ENCODE measurements at places on chromosomes 6 and 20.

- DNase-seq, result no peak
Observed at GRCh38 chr6:123962508-123962907, 158.8 kb downstream of the NKAIN2 start.

DNA sequence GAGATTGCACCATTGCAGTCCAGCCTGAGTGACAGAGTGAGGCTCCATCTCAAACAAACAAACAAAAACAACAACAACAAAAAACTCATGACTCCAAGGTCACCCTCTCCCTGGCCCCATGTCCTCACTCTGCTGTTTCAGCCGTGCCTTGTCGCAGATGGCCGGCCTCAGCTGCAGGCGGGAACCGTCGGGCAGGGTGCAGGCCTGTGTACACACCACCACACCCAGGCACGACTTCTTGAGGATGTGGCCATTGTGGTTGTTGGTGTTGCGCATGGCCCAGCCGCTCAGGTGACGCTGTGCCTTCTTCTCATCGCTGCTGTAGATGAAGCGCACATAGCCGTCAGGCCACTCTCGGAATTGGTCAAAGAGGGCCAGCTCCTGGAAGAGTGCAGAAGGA, 4.8 kb downstream of the GCM2 start:
- no peak for DNase-seq

DNA sequence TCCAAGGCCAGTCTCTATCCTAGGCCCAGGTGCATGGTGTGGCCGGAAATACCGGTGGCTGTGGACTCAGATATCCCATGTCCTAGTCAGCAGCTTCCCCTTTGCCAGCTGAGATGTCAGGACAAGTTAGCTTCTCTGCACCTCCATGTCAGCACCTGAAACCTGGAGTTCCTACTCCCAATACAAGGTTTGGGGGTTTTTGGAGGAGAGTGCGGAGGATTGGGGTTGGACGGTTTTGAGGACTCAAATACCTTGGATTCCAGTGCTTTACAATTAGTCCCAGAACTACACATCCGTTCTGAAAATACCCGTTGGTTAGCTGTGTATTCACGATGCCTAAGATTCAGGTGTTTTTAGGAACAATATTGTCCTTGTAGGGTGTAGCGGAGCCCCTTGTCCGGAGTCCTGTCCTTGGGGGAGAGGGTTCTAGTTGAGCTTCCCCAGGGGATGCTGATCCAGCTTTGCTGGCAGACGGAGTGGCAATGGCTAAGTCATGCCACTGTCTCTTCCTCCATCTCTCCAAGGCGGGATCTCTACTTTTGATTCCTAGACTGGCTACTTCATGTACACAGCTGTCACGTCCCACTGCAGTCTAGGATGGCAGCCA, 45.0 kb downstream of the ADNP start:
- no peak for DNase-seq

- DNase-seq, result no peak
Observed at GRCh38 chr20:7790189-7790588, 150.1 kb downstream of the HAO1 start.

GRCh38 chr6:74931558-74931957, 274.3 kb downstream of the COL12A1 start:
- peak; percentile 36 for DNase-seq

GRCh38 chr6:130152908-130153510, 69.7 kb downstream of the SAMD3 start:
- DNase-seq, result no peak

DNA sequence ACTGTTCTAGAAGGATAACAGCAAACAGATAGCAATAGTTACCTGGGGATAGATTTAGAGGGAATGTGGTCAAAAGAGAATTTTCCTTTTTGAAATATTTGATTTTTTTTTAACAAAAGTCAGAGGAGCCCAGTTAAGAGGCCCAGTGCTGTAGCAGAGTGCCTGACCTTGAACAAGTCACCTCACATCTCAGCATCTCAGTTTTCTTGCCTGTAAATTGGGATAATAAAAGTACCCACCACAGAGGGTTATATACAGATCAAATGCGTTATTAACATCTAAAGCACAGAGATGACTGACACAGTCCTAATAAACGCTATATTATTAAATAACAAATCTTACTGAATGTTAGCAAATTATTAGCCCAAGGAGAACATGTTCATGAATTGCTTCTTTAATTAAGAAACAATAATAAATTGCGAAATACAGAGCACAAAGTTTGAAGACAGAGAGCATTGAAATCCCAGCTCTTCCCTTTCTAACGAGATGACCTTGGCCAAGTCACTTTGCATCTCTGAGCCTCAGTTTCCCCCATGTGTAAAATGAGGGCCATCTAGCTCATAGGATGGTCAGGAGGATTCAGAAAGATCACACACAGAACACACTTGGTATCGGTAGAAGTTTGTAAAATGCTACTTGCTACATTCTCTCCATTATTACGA, 35.5 kb downstream of the PTGIS start:
- no peak for DNase-seq

GRCh38 chr6:168618546-168619315, 177.7 kb downstream of the SMOC2 start:
- no peak for DNase-seq

DNA sequence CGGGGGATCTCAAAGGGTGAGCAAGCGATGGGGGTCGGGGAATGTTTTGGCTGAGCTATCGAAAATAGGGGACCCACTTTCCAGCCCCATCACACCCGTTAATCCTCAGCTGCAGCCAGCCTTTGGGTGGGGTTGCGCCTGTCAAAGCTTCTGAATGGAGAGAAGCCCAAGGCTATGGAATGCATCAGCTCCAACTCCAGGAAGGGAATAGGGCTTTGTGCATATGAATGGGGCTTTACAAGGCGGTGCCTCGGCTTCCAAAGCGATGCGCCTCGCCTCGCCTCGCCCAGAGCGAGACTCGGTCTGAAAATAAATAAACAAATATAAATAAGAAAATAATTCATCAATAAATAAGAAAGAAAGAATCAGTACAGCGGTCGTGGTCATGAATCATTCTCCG, 751.4 kb upstream of the DEFB115 start:
- DNase-seq, result no peak

GRCh38 chr20:51372176-51372803, 170.2 kb downstream of the NFATC2 start:
- DNase-seq, result peak; percentile 79

GRCh38 chr6:10382322-10382721, 32.6 kb downstream of the TFAP2A start:
- no peak for DNase-seq

DNA sequence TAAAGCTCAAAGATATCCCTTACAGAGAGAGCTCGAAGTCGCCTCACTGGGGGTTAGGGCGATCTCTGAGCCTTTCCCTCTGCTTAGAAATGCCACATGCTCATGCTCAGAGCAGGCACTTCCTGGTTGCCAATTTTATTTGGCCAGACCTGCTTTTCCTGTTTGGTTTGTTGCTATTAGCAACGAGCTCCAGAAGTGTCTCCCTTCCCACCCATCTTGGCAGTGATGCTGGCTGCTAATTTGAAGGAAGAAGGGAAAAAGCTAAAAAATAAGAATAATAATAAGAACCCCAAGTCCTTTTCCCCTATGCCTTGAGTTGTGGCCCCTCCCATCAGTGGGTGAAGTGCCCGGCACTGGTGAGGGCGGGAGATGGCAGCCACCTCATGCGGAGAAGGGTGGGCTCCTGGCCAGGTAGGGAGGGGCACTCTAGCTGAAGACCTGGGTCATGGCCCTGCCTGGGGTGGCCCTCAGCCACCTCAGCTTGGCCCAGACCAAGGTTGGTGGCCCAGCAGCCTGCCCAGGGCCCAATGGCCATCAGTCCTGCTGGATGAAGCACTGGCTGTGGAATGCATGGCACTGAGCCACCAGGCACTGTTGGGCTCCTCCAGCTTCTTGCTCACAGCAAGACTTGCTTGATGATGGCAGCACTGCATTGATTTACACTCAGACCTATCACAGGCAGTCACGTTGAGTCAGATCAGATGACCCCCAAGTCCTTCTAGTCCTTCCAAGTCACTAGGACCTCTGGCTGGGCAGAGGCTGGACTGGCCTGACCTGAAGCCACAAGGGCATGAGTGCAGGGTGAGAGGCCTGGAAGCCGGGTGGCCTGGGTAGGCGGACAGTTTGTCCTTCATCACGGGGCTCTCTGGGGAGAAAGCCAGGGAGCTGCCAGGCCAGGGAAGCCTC, 79.0 kb downstream of the SYNJ2 start:
- DNase-seq, result peak; percentile 89

- DNase-seq, result no peak
Observed at GRCh38 chr6:42981836-42982235, 2.5 kb upstream of the PPP2R5D start.

DNA sequence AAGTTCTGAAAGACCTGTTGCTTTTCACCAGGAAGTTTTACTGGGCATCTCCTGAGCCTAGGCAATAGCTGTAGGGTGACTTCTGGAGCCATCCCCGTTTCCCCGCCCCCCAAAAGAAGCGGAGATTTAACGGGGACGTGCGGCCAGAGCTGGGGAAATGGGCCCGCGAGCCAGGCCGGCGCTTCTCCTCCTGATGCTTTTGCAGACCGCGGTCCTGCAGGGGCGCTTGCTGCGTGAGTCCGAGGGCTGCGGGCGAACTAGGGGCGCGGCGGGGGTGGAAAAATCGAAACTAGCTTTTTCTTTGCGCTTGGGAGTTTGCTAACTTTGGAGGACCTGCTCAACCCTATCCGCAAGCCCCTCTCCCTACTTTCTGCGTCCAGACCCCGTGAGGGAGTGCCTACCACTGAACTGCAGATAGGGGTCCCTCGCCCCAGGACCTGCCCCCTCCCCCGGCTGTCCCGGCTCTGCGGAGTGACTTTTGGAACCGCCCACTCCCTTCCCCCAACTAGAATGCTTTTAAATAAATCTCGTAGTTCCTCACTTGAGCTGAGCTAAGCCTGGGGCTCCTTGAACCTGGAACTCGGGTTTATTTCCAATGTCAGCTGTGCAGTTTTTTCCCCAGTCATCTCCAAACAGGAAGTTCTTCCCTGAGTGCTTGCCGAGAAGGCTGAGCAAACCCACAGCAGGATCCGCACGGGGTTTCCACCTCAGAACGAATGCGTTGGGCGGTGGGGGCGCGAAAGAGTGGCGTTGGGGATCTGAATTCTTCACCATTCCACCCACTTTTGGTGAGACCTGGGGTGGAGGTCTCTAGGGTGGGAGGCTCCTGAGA, at the start of gene HFE:
Gene HFE (plus strand): TSS at position 146 of the 832 bp plus-strand sequence. CDS start 12 bp downstream, at position 158.
- DNase-seq, result peak; percentile 83

DNA sequence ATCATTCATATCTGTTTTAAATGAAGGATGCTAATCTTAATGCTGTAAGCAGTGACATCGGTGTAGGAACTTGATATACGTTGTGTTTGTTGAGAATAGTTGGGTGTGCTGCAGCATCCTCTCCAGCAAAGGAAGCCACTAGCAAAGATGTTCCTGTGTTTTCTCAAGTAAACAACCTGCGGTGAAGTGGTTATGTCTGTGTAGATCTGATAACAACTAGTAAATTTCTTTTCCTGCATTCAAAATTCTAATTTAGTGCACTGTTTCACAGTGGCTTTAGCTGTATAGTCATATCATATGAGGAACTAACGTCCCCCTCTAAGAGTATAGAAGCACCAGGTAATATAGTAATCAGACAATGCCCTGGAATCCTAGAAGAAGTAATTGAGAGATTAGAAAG, 38.7 kb downstream of the NCOA7 start:
- DNase-seq, result no peak

DNA sequence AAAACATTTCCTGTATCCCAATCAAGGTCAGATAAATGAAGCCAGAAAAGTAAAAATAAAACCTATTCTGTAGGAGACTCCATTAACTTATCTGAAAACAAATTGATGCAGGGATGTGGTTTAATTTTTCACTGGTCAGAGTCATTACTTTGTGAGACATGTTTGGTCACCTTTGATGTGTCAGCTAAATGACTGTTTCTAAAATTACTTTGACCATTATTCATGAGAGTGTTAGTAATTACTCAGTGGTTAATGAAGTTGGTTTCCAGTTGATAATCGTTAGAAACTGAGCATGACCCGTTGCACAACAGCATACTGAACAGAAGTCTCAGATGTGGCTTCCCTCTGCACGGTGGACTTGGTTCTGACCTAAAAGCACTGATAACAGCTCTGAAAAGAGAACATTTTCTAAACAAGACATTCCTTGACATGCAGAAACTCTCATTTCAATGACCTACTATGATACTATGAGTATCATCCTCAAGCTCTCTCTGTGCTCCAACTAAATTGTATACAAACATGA, 410.5 kb upstream of the RNF217 start:
- DNase-seq, result no peak

DNA sequence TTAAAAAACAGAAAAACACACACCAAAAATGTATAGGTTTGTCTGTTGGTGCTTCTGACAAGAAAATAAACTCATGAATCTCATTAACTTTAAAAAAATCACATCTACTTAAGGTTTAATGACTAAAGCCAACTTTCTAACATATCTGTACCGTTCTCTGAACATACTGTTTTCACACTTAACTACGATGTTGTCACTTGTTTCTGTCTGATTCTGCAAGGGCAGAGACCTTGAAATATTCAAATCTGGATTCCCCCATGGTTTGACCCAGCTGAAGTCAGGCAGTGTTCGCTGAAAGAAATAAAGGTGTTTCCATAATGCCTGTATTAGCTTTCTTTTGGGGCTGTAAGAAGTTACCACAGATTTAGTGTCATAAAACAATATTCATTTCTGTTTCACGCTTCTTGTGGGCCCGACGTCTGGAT, 2.7 kb upstream of the ASXL1 start:
- no peak for DNase-seq

DNA sequence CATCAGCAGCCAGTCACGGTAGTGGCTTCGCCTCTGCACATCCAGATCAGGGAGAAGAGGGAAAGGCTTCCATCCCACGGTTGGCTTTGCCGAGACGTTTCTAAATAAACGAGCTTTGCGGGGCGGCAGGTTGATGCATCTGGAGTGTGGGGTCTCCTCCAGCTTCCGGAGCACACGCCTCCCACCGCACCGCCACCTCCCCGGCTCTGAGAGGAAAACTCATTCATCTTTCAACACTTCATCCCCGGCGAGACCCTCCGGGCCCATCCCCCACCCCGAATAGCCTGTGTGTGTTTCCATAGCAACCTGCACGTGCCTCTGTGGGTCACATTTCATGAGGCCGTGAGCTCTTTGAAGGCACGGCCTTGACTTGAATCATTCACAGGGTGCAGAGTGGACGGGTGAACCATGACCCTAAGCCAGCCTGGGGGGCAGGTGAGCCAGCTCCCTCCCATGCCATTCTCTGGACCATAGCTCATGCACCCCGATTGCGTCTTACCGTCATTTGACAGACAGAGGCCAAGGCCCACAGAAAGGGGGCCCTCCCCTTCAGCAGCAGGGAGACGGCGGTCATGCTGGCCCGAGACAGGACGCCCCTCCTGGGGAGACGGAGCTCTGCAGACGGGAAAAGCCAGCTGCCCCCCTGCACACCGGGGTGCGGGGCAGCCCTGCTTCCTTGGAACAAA, 16.2 kb upstream of the CHRNA4 start:
- DNase-seq, result no peak

DNA sequence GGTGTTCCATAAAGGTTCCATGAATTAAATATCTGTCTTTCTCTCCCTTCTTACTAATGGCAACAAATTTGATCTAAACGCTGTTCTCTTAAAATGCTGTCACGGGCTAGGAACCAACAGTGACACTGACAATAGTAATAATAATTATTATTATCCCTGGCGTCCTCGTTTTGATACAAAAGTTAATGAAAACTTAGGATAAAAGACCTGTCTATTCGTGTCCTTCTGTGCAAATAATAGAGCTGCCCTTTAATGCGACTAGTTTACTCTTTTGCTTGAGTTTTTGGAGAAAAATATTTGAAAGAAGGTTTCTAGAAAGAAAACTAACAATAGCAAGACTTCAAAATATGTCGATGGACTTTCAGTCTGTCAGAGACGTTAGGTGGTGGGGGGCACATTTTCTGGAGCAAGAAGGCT, 4.3 kb downstream of the VGLL2 start:
- DNase-seq, result no peak

- no peak for DNase-seq
Observed at GRCh38 chr6:157240960-157241311, 82.4 kb downstream of the TMEM242 start.
